Cardiac septum (tissue), 1 donor: ENCODE measurements at places on chromosomes 7 and 10. TPM values are rescaled to one million over a fixed set of nuclear protein-coding genes. Genes with fewer than 3 reads are reported as not detected.

DNA sequence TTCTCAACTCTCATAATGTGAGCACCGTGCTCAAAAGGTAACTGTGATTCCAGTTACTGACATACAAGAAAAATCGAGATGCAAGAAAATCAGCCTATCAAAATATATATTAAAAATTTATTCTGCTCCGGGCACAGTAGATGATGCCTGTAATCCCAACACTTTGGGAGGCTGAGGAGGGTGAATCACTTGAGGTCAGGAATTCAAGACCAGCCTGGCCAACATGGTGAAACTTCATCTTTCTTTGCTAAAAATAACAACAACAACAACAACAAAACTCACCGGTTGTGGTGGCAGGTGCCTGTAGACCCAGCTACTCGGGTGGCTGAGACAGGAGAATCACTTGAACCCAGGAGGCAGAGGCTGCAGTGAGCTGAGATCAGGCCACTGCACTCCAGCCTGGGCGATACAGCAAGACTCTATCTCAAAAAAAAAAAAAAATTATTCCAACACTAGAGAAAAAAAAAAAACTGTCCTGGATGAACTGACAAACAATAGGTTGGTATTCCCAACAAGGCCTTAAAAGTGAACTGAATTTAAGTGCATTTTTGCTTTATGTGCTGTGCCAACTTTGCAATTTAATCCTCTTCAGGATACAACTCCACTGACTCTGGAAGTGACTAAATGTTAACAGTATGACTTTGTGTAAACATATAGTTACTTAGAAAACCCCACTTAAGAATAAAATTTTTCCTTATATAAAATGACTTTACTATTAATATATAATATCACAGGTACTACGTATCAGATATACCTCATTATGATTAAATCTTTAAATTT, 51.1 kb downstream of the JMJD1C start:
- DNase-seq, result no peak

Gene CHST15
- 5.4 TPM for total RNA-seq

DNA sequence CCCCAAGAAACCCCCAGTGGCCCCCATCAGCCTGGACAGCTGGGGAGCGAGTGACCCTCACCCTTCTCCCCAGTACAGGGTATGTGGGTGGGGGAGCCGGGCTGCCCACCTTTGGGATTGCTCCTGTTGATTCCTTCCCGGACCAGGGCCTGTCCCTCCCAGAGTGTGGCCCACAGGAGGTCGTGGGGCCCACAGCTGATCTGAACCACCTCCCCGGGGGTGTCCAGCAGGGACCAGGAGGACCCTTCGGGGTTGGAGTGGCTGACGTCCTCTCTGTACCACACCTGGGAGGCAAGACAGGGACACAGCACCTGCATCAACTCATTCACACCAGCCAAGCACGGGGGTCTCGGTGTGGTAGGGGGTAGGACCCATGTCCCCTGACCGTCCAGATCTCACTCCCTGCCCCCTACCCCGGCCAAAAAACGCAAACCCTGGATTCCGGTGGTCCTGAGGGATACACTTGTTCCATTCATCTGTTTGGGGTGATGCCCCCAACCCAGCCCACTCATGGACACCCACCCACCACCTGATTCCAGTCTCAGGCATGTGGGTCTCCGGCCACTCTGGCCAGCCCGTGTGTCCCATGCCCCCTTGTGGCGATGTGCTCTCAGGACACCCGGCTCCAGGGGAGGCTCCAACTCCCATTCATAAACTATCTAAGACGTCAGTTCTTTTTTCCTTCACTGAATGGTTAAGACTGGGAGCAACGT, 10.9 kb downstream of the TECPR1 start:
- no peak for DNase-seq

DNA sequence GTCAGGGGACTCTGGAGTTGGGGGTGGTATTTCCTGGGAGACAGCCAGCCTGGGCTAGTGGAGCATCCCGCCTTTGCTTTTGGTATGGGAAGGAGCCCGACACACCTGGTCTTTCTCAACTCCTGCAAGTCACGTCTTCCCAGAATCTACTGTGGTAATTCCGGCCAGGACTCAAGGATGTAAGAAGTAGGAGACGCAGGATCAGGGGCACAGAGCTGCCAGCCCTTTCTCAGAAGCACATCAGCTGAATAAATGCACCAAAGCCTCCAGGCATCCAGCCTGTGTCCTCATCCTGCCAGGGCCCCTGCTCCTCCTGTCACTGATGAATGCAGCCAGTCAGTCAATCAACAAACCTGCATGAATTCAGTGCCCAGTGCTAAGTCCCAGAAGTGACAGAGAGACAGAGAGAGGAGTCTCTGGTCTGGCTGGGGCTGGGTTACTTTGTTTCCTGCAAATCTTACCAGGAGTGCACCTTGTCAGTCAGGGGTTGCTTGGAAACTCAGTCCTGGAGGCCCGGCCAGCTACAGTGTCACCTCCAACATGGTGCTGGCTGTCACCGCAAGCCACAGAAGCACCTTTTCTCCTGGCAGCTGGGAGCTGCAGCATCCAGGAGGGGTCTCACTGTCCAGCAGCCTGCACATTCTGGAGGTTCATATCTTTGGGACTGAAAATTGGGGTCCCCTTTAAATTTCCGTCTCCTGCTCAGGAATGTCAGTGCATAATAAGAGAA, 101.8 kb downstream of the PTPRE start:
- peak; percentile 58 for DNase-seq

DNA sequence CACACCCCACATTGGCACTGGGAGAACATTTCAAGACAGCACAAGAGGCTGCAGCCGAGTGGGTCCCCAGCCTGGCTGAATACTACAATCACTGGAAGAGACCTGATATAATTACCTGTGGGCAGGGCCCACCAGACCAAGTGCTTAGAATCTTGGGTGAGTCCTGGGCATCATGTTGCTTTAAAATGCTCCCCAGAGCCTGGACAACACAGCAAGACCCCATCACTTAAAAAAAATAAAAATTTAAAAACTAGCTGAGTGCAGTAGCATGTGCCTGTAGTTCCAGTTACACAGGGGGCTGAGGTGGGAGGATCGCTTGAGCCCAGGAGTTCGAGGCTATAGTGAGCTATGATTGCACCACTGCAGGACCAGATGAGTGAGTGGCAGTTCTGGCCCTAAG, 28.1 kb downstream of the FAM171A1 start:
- DNase-seq, result no peak
